CD4-positive, alpha-beta T cell (primary cell): ENCODE measurements at places on chromosomes 5 and 9. TPM values are rescaled to one million over a fixed set of nuclear protein-coding genes. Genes with fewer than 3 reads are reported as not detected.

Gene SPACA9
- total RNA-seq: 0.92 TPM

Gene CCL28
- 20.9 TPM for total RNA-seq

Gene IL5
- total RNA-seq: not detected

Gene BTNL8
- total RNA-seq: not detected

Gene SLC34A3
- not detected for total RNA-seq

Gene FGD3
- 95.7 TPM for total RNA-seq

Gene HTR4
- total RNA-seq: not detected

Gene LCN12
- total RNA-seq: 1.5 TPM

Gene ABCA1
- 14.1 TPM for total RNA-seq

DNA sequence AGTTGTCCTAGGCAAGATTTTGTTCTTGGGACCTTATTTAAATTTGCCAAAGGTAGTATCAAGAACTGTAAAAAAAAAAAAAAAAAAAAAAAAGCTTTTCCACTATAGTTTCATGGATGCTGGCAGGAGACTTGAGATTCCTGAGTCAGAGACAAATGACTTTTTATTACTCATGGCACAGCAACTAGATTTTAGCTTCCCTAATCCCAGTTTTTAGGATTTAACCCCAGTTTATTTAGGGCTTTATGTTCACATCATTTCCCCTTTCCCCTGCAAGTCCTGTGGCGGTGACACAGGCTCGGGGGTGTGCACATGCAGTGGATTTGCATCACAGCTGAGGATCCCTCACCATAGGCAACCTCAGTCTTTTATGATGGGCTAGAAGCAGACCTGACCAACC is 144.9 kb downstream of the GOLPH3 start:
- H3K4me3 ChIP-seq: no peak overlapping the region
- H3K36me3 ChIP-seq: no peaks in the 10 kb centered on the region
- no peak overlapping the region for H3K27ac ChIP-seq
- DNase-seq: no peak

DNA sequence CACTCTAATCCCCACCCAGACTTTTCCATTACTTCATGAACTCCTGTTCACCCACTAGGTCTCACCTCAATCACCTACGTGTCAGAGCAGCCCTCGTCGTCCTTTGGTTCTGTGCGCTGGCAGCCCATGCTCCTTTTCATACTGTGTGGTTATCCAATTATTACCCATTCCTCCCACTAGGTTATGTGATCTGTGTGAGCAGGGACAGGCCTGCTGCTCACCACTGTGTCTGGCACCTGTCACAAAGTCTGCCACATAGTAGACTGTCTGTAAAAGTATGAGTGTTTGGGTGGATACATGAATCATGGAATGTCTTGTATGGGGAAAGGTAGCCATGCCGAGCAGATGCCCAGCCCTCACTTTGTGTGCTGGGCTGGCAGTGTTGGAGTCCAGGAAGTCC is 12.1 kb upstream of the SMAD5 start:
- no peaks in the 10 kb centered on the region for H3K4me1 ChIP-seq
- no peak for DNase-seq
- no peak overlapping the region for H3K4me3 ChIP-seq
- H3K27ac ChIP-seq: no peak overlapping the region
- no peaks in the 10 kb centered on the region for H3K36me3 ChIP-seq

- H3K4me3 ChIP-seq: no peak overlapping the region
- no peak overlapping the region for H3K27ac ChIP-seq
- no peaks in the 10 kb centered on the region for H3K36me3 ChIP-seq
- no peaks in the 10 kb centered on the region for H3K4me1 ChIP-seq
- no peaks in the 10 kb centered on the region for H3K27me3 ChIP-seq
Measured at GRCh38 chr5:158514986-158515359, 584.7 kb downstream of the EBF1 start.

GRCh38 chr9:34203992-34204635 is 25.3 kb downstream of the UBAP1 start:
- H3K4me3 ChIP-seq: no peak overlapping the region
- H3K27me3 ChIP-seq: no peaks in the 10 kb centered on the region
- H3K27ac ChIP-seq: no peak overlapping the region
- peaks cover 11% of the 10 kb centered on the region for H3K36me3 ChIP-seq
- DNase-seq: no peak

- H3K4me3 ChIP-seq: no peak overlapping the region
- no peaks in the 10 kb centered on the region for H3K4me1 ChIP-seq
- H3K27ac ChIP-seq: no peak overlapping the region
- no peaks in the 10 kb centered on the region for H3K27me3 ChIP-seq
Measured at GRCh38 chr9:18051638-18052037, 422.3 kb upstream of the ADAMTSL1 start.

DNA sequence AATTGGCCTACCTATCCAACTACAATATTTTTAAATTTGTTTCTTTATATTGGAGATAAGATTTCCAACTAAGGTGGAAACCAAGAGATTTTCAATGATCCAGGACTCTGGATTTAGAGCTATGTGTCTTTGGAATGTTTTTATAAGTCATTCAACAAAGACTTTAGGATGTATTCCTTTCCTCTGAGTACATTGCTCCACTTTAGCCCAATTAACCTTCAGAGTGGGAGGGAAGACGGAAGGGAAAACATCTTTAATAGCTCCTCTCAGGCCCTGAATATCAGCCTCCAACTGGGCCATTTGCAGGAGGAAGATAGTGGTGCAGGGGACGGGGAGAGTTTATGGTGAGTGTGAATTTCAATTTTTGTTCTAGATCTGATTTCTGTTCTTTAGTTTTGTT is 239.2 kb downstream of the PIK3R1 start:
- H3K4me3 ChIP-seq: no peak overlapping the region
- DNase-seq: no peak
- H3K27ac ChIP-seq: no peak overlapping the region
- H3K27me3 ChIP-seq: no peaks in the 10 kb centered on the region
- no peaks in the 10 kb centered on the region for H3K36me3 ChIP-seq

DNA sequence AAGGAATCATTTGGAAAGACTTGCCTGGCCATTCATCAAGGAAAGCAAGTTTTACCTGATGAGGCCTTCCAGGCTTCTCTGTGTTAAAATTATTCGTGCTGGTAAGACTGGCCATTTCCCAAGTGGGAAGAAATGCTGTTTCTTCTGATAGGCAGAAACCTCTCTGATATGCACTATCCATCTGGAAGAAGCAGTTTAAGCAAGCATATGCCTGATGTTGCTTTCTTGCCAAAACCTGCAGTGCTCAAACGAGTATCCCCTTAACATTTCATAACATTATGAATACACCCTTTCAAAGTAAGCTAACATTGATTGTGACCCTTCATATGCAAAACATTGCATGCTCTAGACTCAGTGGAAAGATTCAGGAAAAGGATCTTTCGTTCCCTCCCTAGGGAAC is 36.0 kb upstream of the PRLR start:
- H3K4me1 ChIP-seq: no peaks in the 10 kb centered on the region
- no peaks in the 10 kb centered on the region for H3K27me3 ChIP-seq
- DNase-seq: no peak
- H3K4me3 ChIP-seq: no peak overlapping the region

DNA sequence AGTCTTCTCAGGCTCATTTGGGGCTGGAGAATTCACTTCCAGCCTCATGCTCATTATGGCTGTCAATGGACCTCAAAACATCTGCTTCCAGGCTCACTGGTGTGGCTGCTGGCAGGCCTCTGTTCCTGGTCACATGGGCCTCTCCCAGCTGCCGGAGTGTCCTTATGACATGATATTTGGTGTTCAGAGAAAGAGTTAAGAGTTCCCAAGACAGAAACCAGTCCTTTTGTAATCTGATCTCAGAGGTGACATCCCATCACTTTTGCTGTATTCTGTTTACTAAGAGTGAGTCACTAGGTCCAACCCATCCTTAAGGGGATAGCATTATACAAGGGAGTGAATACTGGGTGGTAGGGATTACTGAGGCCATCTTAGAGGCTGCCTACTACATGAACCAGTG is 104.6 kb downstream of the CACNA1B start:
- no peak overlapping the region for H3K27ac ChIP-seq
- H3K4me1 ChIP-seq: no peaks in the 10 kb centered on the region
- no peak overlapping the region for H3K4me3 ChIP-seq
- H3K36me3 ChIP-seq: no peaks in the 10 kb centered on the region
- no peak for DNase-seq

GRCh38 chr5:139386050-139386438 is 2.9 kb upstream of the SLC23A1 start:
- no peak overlapping the region for H3K4me3 ChIP-seq
- no peaks in the 10 kb centered on the region for H3K27me3 ChIP-seq
- H3K4me1 ChIP-seq: peaks cover 51% of the 10 kb centered on the region
- H3K27ac ChIP-seq: no peak overlapping the region

DNA sequence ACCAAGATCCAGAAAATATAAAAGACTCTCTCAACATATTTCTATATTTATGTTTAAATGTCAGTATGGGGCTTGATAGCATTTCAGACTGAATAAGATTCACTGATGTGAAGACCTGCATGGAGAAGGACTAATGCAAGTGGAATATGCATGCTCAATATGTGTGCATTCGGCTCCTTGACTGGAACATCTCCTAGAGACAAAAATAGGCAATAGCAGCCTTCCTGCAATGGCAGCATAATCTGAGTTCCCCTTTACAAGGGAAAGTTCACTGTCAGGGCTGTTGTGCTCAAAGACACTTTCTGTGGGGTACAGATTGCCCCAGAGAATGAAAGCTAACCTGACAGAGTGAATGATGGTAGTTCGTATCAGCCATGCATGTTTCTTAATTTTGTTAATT is 42.4 kb downstream of the STARD4 start:
- peaks cover 17% of the 10 kb centered on the region for H3K36me3 ChIP-seq
- no peaks in the 10 kb centered on the region for H3K27me3 ChIP-seq
- no peak overlapping the region for H3K4me3 ChIP-seq
- H3K4me1 ChIP-seq: no peaks in the 10 kb centered on the region
- no peak for DNase-seq
- no peak overlapping the region for H3K27ac ChIP-seq

DNA sequence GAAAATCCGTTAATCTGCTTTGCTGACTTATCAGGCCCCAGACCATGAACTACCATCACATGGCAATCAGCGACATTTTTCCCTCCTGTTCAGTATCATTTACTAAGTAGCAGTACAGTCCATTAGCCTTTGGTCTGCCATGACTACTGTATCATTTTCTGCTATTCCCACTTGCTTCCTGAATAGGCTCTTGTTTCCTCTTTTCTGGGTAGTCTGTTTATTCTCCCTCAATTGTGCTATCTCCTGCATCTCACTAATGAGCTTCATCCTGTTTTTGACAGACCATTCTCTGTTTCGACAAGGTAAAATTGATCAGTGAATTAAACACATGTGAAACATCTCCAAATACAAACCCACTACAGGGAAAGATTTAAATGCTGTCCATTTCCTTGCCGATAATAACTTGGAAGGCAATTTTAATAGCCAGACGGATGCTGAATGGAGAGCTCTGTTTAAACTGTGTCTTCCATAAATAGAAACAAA is 263.5 kb upstream of the ANKRD55 start:
- no peaks in the 10 kb centered on the region for H3K36me3 ChIP-seq
- H3K27ac ChIP-seq: no peak overlapping the region
- no peaks in the 10 kb centered on the region for H3K27me3 ChIP-seq
- peaks cover 9% of the 10 kb centered on the region for H3K4me1 ChIP-seq
- no peak overlapping the region for H3K4me3 ChIP-seq
- DNase-seq: no peak

GRCh38 chr9:89313842-89314241 is 2.8 kb downstream of the CKS2 start:
- H3K4me1 ChIP-seq: peaks cover 31% of the 10 kb centered on the region
- H3K27me3 ChIP-seq: no peaks in the 10 kb centered on the region
- no peaks in the 10 kb centered on the region for H3K36me3 ChIP-seq
- H3K4me3 ChIP-seq: no peak overlapping the region

GRCh38 chr9:89046832-89047231 is 55.6 kb downstream of the S1PR3 start:
- no peaks in the 10 kb centered on the region for H3K36me3 ChIP-seq
- DNase-seq: no peak
- H3K27me3 ChIP-seq: no peaks in the 10 kb centered on the region
- no peaks in the 10 kb centered on the region for H3K4me1 ChIP-seq
- H3K4me3 ChIP-seq: no peak overlapping the region

DNA sequence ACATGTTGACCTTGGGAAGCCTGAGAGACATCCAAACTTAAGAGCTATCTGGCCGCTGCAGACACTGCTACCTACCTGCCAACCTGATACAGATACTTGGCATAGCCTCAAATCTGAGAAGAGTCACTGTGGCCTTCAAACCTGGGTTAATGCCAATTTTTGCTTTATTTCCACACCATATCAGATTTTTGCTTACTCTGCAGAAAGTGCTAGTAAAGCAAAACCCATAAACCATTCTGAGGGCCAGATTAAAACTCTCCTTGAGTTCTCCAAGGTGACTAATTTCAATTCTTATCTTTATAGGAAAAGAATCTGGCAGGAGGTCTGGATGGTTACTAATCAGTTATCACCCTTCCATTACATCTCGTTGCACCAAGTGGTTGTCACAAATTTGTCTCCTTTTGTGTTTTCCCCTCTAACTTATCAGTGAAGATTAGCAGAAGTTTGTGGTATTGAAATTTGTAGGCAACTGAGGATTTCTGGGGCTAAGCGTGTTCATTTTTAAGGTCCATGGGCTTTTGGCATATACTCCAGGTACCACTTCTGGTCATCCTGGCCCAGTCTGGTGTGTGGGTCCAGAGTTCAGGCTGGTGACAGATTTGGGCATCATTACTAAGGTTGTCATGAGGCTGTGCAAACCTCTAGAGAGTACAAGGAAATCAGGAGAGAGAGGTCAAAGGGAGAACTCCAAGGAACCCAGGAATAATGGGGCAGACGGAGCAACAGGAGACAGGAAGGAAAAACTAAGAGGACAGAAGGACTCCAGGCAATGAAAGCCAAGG is 177.9 kb downstream of the TSSK1B start:
- H3K4me3 ChIP-seq: no peak overlapping the region
- no peak for DNase-seq
- no peaks in the 10 kb centered on the region for H3K4me1 ChIP-seq
- H3K36me3 ChIP-seq: no peaks in the 10 kb centered on the region

GRCh38 chr5:78279194-78279593 is 15.3 kb downstream of the AP3B1 start:
- DNase-seq: no peak
- H3K27ac ChIP-seq: no peak overlapping the region
- H3K4me1 ChIP-seq: no peaks in the 10 kb centered on the region

DNA sequence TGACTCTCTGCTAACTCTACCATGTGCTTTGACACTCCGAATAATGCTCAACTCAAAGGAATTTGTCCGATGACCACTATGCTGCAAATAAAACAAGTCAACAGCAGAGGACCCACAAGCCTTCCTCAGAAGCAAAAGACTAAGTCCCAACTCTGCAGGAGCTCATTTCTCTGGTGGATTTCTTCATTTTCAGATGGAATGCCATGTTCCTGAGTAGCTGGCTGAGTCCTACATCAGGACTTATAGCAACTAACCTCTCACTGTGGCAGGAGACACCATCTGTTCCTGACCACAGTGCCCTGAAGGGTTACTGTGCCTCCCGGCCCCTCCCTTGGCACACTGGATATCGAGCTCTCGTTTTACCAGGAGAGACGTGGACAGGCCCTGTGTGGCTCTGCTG is 20.8 kb downstream of the LHFPL2 start:
- no peak overlapping the region for H3K27ac ChIP-seq
- no peaks in the 10 kb centered on the region for H3K27me3 ChIP-seq
- H3K36me3 ChIP-seq: no peaks in the 10 kb centered on the region
- no peak overlapping the region for H3K4me3 ChIP-seq
